ENCODE measurements at places on chromosomes 16 and 17.

DNA sequence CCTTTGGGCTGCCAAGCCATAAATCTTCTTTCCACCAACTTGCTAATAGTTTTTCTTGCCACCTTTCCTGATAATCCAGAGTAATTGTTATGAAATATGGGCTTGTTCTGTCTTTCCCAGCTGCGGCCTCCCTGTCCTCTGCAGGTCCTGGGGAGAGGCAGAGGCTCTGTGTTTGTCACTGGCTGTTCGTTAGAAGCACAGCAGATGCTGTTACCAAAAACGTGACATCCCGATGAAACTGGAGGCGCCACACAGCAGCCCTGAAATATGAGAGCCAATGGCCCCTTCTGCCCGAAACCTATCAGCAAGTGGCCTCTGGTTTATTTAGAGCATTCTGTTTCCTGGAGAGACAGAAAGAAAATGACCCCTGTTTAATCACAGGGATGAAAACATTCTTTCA, 115.1 kb upstream of the ANKFN1 start:
- no peaks in the 10 kb centered on the region for H3K36me3 ChIP-seq

- H3K27ac ChIP-seq, result peak overlapping the region; percentile 48
- peaks cover 30% of the 10 kb centered on the region for H3K4me1 ChIP-seq
- DNase-seq, result no peak
- H3K27me3 ChIP-seq, result peaks cover 3% of the 10 kb centered on the region
- peaks cover 17% of the 10 kb centered on the region for H3K36me3 ChIP-seq
Observed at GRCh38 chr17:35932586-35932985, 2.0 kb upstream of the RDM1 start.

GRCh38 chr16:1311738-1312466, 2.5 kb downstream of the UBE2I start:
- peak overlapping the region; percentile 98 for H3K4me3 ChIP-seq
- H3K4me1 ChIP-seq, result peaks cover 43% of the 10 kb centered on the region

DNA sequence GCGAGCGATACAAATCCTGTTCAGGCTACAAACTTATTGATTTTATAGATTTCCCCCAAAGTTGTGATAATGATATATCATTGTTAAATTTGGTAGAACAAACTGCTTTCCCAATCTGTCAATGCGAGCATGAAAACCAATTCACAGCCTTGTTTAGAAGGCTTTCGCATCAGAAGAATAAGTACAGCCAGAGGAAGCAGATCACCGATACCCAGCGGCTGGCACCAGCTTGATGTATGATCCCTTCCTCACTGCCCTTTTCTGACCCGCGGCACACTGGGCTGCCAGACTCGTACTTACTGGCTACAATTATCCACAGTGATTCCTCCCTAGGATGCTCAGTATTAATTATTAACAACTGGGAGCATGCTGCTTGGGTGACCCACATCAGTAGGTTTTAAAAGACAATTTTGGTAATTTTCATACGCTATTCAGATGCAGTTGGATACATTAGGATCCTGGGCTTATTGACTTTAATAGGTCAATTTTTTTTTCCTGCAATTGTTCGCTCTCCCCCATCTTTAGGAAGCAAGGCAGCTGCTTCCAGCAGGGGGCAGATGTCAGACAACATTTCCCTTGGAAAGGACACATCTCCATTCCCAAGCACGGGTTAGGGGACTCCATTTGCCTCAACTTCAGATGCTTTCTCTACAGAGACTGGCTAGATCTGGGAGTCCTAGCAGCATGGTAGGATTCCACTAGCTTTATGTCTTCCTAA, 582.7 kb upstream of the PSMD7 start:
- no peaks in the 10 kb centered on the region for H3K4me1 ChIP-seq
- no peaks in the 10 kb centered on the region for H3K36me3 ChIP-seq
- no peak overlapping the region for H3K27ac ChIP-seq
- H3K27me3 ChIP-seq, result no peaks in the 10 kb centered on the region
- DNase-seq, result no peak
- H3K4me3 ChIP-seq, result no peak overlapping the region

GRCh38 chr16:59859676-59860402, 1125.7 kb upstream of the GOT2 start:
- H3K36me3 ChIP-seq, result peaks cover 4% of the 10 kb centered on the region
- peaks cover 4% of the 10 kb centered on the region for H3K27me3 ChIP-seq
- H3K4me1 ChIP-seq, result no peaks in the 10 kb centered on the region
- DNase-seq, result no peak

DNA sequence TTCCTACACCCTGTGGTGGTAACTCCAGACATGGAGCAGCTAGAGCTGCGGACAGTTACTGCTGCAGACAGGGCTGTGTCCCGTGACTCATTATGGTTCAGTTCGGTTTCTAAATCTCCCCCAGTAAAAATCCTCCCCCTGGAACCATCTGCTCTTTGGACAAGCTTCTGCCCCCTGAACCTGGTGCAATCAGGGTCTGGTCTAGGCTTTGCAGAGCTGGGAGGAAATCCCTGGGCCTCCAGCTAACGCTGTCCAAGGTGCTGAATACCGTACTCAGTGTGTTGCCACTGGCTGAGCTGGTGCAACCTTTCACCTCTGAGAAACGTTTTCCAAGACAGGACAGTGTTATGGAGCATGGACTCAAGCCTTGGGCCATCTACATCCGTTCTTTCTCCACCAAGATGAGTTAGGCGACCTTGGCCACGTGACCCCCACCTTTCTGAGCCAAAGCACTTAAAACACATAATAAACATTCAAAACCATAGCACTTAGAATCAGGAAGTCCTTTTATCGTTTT, 142.0 kb downstream of the CPPED1 start:
- DNase-seq, result peak; percentile 1
- H3K4me3 ChIP-seq, result no peak overlapping the region
- H3K4me1 ChIP-seq, result no peaks in the 10 kb centered on the region
- peaks cover 3% of the 10 kb centered on the region for H3K27me3 ChIP-seq
- peaks cover 29% of the 10 kb centered on the region for H3K36me3 ChIP-seq

DNA sequence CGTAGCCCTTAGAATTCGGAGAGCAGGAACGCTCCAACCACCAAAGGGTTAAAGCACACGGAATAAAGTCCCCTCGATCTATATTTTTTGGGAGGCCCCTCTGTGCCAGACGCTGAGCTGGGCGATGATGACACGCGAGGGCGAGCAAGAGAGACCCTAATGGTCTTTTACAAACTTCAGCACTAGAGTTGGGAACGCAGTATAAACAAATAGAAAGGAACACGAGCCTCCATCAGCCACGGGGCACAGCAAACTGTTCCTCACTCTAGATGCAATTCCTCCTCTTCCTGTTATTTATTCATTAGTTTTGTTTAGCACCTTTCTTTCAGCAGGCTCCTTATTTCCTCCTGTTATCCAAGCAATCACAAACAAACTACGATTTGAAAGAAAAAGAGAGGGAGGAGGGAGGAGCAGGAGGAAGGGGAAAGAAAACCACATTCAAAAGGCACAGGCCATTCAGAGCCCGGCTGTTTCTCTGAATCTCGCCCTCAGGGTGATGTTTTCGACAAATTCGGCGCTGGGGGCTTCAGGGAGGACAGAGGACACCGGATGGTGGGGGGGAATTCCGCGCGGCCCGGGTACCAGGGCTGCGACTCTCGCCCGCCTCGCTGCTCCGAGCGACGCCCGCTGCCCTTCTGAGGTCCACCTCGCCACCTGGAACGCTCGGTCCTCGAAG, 1.6 kb downstream of the TOX3 start:
- DNase-seq, result no peak
- no peak overlapping the region for H3K27ac ChIP-seq
- no peaks in the 10 kb centered on the region for H3K36me3 ChIP-seq
- no peaks in the 10 kb centered on the region for H3K4me1 ChIP-seq

DNA sequence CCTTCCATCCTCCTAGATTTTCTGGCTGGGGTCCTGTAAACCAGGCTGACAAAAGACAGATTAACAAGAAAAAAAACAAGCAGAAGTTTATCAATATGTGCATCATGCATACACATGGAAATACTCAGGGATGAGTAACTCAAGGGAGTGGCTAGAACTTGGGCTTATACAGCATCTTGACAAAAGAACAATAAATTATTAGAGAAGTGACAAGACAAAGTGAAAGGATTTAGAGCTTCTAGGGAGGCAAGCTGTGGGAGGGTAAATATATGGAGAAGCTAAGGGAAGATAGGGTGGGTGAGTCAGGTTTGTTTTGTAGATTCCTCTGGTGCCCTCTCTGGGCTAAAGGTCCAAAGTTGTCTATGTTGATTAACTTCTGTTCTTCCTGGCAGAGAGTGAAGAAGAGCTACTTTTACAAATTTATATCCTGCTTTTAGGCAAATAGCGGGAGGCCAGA, 48.0 kb upstream of the NDRG4 start:
- DNase-seq, result no peak
- no peaks in the 10 kb centered on the region for H3K36me3 ChIP-seq
- no peak overlapping the region for H3K27ac ChIP-seq
- no peak overlapping the region for H3K4me3 ChIP-seq

- H3K27me3 ChIP-seq, result no peaks in the 10 kb centered on the region
- H3K36me3 ChIP-seq, result peaks cover 7% of the 10 kb centered on the region
- no peak overlapping the region for H3K4me3 ChIP-seq
- H3K27ac ChIP-seq, result no peak overlapping the region
- no peak for DNase-seq
Observed at GRCh38 chr17:37218849-37219248, 156.9 kb upstream of the C17orf78 start.

- no peak for DNase-seq
- no peaks in the 10 kb centered on the region for H3K36me3 ChIP-seq
- no peak overlapping the region for H3K4me3 ChIP-seq
- H3K27me3 ChIP-seq, result no peaks in the 10 kb centered on the region
- H3K27ac ChIP-seq, result no peak overlapping the region
Observed at GRCh38 chr16:36336-36984, 16.9 kb downstream of the POLR3K start.

DNA sequence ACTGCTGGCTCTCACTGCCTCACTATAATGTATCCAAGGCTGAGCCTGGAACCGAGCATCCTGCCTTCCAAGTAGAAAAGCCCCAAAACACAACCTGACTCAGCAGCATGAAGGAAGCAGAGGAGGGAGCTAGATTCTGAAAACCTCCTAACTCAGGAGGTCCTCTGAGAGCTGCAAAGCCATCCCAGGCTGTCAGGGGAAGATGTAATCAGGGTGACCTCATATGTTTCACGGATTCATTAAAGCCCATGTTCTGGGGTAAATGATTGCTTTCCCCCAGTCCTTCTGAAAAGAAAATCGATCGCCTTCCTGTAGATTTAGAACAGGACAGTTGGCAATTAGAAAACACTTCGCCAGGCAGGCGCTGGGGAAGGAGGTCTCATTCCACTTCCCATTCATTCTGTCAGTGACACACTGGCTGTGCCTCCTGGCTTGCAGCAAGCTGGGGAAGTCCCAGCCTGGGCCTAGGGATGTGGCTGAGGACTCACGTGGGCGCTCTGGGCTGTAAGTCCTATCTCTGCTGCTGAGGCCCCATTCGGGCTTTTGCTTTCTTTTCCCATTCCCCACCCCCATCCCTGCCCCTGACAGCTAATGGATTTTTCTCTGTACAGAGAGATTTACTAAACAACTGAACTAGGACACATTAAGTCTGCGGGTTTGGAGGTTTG, 75.7 kb upstream of the TMEM132E start:
- no peak overlapping the region for H3K4me3 ChIP-seq
- H3K27me3 ChIP-seq, result peaks cover 2% of the 10 kb centered on the region
- no peak overlapping the region for H3K27ac ChIP-seq
- H3K36me3 ChIP-seq, result no peaks in the 10 kb centered on the region
- no peaks in the 10 kb centered on the region for H3K4me1 ChIP-seq

GRCh38 chr17:8312726-8313600, 2.9 kb downstream of the ARHGEF15 start:
- no peaks in the 10 kb centered on the region for H3K36me3 ChIP-seq
- H3K4me1 ChIP-seq, result peaks cover 2% of the 10 kb centered on the region
- no peak overlapping the region for H3K27ac ChIP-seq
- H3K4me3 ChIP-seq, result no peak overlapping the region
- peaks cover 8% of the 10 kb centered on the region for H3K27me3 ChIP-seq

DNA sequence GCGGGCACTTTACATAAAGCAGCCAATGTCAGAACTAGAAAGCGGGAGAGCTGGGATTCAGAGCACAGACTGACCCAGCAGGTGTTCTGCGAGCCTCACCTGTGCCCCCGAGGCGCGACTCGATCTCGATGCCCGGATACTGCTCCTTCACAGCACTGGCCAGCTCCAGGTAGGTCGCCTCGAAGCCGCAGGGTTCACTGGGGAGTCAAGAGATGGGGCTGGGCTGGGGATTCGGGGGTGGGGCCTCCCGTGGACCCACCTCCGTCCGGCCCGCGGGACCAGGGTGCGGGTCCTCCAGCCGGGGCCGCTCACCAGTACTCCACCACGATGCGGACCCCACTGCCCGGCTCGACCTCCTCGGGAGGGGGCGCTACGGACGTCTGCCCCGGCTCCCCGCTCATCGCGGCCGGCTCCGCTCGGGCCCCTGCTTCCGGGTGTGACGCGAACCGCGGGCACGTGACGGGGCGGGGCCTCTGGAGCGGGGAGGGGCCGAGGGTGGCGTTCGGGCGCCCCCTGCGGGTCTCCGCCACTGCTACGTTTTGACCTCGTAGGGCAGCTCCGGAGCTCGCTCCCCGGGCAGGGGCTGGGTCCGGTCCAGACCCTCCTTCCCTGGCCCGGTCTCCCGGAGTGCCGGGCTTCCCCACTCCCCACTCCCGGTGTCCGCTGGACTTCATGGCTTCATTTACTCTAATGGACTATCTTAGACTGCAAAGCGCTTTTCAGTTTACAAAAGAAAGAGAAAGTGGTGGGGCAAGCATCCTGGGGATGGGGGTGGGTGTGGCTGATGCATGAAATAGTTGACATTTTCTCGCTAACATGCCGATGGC, at the start of gene MIEN1:
MIEN1 (minus strand) TSS at position 438 of the 827 bp plus-strand sequence; CDS start at position 401, 37 bp downstream.
- H3K27me3 ChIP-seq, result peaks cover 2% of the 10 kb centered on the region
- H3K27ac ChIP-seq, result peak within 1 kb of the TSS; percentile 88
- H3K4me3 ChIP-seq, result peak within 1 kb of the TSS; percentile 90
- H3K36me3 ChIP-seq, result no peaks in the 10 kb centered on the region
- peaks cover 20% of the 10 kb centered on the region for H3K4me1 ChIP-seq
- peak; percentile 95 for DNase-seq

DNA sequence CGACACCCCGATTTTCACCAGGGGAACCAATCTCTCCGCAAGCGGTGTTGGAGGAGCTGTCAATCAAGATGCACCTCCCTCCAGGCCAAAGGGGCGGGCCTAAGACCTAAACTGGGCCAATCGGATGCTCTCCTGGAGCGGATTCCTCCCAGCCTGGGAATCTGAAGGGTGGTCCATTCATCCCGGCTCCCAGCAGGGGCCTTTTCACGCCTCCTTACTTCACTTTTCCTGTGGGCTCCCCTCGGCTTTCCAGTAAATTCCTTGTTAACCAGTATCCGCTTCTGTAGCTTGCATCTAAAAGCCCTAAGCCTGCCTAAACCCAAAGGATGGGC, 17.1 kb downstream of the C16orf74 start:
- H3K4me1 ChIP-seq, result peaks cover 17% of the 10 kb centered on the region
- no peak overlapping the region for H3K4me3 ChIP-seq
- H3K27ac ChIP-seq, result no peak overlapping the region
- no peaks in the 10 kb centered on the region for H3K36me3 ChIP-seq
- no peak for DNase-seq

DNA sequence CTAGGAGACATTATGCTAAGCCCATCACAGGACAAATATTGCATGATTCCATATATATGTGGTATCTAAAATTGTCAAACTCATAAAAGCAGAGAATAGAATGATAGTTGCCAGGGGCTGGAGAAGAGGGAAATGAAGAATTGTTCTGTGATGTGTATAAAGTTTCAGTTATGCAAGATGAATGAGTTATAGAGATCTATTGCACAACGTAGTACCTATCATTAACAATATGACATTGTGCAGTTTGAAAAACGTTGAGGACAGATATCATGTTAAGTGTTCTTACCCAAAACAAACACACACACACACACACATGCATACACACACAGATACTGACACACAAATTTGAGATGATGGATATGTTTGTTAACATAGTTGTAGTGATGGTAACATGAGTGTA, 871.6 kb upstream of the GOT2 start:
- no peaks in the 10 kb centered on the region for H3K4me1 ChIP-seq
- no peaks in the 10 kb centered on the region for H3K36me3 ChIP-seq
- H3K4me3 ChIP-seq, result no peak overlapping the region
- no peak overlapping the region for H3K27ac ChIP-seq
